Aorta (tissue), 5 donors: ENCODE measurements at places on chromosomes 11 and 22. TPM values are rescaled to one million over a fixed set of nuclear protein-coding genes. Genes with fewer than 3 reads are reported as not detected.
A peak's percentile ranks its signal among the peaks of the same experiment; 100 is the strongest.

GRCh38 chr11:95076416-95076815 lies 9.7 kb downstream of the SRSF8 start:
- no peak for DNase-seq

GRCh38 chr11:115364896-115365295 lies 139.3 kb downstream of the CADM1 start:
- no peak for DNase-seq

SHISAL1 gene
- total RNA-seq: 3.5 TPM

DNA sequence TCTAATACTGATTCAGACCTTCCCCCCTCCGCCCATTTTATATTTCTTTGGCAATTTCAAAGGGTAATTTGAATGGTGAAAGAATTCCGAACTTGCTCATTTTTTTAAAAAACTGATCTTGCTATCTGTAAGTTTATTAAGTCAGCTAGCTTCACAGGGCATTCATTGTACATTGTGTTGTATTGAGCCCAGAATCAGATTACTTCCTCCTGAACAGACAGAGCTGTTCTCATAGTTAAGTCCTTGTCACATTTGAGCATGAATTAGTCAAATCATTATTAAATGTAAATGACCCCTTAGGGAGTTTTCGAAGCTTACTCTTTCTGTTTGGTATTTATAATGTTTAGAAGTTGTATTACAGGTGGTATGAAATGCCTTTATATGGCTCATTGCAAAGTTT lies 34.4 kb downstream of the CYP2R1 start:
- DNase-seq: no peak

GRCh38 chr11:69950120-69950519 lies 128.0 kb upstream of the ANO1 start:
- DNase-seq: peak; percentile 75

PGAP2 gene
- total RNA-seq: 17.7 TPM

DNA sequence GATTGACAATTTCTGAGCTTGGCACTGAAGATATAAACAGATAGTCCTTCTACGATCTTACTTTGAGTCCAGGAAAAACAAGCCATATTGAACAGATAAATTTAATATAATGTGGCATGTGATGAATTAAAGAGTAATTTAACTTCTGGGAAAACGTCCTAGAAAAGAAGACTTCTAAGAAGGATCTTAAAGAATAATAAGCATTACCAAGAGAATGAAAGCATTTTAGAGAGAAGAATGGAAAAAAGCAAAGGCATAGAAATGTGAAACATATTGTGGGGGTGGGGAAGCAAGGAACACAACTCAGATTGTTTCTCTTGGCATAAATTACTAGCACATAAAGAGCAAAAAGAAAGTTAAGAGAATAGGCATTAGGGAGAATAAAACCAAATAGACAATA lies 5.4 kb downstream of the DDIAS start:
- DNase-seq: no peak

H19 gene
- 318 TPM for total RNA-seq

OR52I1 gene
- not detected for total RNA-seq

OVOL1 gene
- not detected for total RNA-seq

MPZL3 gene
- 1.6 TPM for total RNA-seq

- no peak for DNase-seq
Observed at GRCh38 chr11:123057661-123058305, 4.2 kb downstream of the HSPA8 start.

DNA sequence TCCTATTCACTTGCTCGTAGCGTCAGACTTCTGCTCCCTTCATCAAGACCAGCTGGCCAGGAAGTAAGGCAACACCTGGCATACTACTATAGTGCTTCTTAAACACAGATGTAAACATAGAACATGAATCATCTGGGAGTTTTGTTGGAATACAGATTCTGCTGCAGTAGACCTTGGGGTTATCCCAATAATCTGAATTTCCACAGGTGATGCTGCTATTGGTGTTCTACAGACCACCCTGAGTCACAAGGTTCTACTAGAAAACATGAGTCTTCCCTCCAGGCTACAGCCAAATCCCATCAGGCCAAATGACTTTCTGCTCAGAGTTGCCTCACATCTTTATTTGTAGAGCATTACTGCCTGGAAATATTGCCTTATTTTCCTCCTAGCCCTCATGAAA lies 175.2 kb downstream of the NELL1 start:
- DNase-seq: no peak

SLC22A6 gene
- total RNA-seq: not detected

- DNase-seq: peak; percentile 24
Observed at GRCh38 chr11:60763692-60764369, 7.2 kb downstream of the MS4A15 start.

IRAG1 gene
- 189 TPM for total RNA-seq

- DNase-seq: no peak
Observed at GRCh38 chr11:34565417-34566207, 52.0 kb upstream of the ELF5 start.

DNA sequence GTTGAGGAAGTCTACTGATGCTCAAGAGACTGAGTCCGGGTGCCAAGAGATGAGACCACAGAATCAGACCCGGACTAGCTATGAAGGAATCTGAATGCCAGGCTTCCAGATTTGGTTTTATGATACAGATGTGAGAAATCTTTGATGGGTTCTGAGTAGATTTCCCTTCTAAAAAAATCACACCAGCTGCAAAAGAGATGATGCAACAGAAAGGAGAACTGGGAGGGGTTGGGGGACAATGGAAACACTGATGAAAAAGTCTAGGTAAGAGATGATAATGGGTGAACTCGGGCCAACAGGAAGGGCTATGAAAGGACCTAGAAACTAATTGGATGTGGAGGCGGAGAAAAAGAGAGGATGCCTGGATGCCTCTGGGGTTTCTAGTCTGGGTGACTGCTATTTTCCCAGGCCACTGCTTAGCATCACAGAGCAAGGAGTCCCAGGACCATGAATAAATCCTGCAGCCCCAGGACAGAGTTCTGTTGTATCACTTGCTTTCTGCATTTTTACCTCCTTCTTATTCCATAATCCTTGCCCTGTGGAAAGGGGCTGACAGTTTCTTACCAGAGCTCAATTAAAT lies 115.4 kb upstream of the SEZ6L start:
- DNase-seq: no peak

DNA sequence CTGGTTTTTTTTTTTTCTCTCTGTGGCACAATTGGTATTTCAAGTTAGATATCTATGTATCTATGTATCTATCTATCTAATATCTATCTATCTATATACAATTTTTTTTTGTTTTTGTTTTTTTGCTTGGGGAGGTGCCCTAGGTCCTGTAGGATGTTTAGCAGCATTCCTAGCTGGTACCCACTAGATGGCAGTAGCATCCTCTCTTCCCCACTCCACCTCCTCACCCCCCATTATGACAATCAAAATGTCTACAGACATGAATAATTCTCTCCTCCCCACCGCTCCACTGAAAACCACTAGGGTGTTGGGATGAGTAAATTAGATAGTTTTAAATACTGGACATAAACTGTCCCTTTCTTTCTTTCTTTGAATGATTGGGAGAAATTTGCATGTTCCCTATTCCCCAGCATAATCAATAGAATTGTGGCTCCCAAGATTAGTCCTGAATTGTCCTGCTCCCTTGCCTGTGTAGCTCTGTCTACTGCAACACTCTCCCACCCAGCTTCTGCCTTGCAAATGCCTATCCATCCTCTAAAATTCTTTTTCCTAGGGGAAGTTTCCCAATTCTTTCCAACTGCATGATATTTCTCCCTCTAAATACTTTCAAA lies 1152.4 kb downstream of the LRRC4C start:
- no peak for DNase-seq

- DNase-seq: no peak
Observed at GRCh38 chr11:61089806-61090491, 12.3 kb upstream of the CD5 start.
